ENCODE measurements at places on chromosomes 2 and 18.

DNA sequence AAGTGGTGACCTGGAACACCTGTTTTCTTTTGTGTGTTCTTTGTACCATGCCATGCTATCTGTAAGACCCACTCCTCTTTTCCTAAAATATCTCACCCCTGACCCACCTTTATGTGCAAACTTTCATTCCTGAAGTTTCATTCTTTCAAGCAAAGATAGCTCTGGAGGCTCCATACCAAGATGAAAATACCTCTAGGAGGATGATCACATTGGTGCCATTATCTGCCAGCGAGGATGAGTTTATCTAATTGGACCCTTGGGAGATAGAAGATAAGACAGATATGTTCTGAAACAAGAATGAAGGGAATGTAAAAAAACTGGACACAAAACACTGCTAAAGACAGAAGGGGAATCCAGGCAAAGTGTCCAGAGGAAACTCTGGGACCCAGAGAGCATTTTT is 24.1 kb downstream of the BOD1L2 start:
- no peak for DNase-seq

GRCh38 chr2:227614246-227614645 is 394 bp downstream of the SCYGR3 start:
- DNase-seq: no peak

- no peak for DNase-seq
These were observed 433.0 kb downstream of the ZEB2 start for GRCh38 chr2:144086965-144087364.

DNA sequence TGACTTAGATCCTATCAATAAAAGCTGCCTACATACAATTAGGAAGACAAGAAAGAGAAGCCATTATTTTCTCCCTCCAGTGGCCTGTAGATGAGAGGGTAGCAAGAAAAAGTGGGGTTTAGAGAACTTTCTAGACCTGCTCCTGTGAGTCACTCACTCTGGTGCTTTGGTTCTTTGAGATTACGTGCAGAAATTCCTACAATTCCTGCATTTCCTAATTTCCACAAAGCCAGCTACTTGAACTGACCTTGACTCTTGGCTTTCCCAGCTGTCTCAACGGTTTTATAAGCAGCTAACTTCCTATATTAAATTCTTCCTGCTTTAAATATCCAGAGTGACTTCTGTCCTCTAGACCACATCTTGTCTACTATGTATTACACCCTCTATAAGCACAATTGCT is 899.5 kb upstream of the KLHL29 start:
- no peak for DNase-seq

DNA sequence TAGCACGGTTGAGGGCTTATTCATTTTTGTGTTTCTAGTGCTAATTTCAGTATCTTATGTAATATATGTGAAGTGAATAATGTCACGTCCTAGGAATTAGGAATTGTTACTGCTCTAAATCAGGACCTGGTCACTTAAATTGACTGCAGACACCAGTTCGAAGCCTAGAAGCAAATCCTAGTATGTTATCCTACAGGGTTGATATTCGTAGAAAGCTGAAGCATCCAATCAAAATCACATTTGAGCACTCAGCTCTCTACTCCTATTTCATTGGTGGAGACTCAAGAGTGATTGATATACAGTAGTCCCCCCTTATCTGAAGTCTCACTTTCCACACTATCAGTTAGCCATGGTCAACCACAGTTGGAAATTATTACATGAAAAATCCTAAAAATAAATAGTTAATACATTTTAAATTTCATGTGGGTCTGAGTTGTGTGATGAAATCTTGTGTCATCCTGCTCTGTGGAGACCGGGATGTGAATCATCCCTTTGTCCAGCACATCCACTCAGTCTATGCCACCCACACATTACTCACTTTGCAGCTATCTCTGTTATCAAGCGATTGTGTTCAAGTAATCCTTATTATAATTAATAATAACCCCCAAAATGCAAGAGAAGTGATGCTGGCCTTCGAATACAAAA is 35.2 kb upstream of the SCN9A start:
- DNase-seq: no peak

- no peak for DNase-seq
These were observed 1357.8 kb upstream of the CRIM1 start for GRCh38 chr2:34997779-34998178.
